ENCODE measurements at places on chromosomes 7 and 10. TPM values are rescaled to one million over a fixed set of nuclear protein-coding genes. Genes with fewer than 3 reads are reported as not detected.

The ANXA8L1 gene
- not detected for total RNA-seq

The MOGAT3 gene
- not detected for total RNA-seq

The RADIL gene
- total RNA-seq = 0.24 TPM

The ALDH18A1 gene
- total RNA-seq = 72.3 TPM

The IGFBP1 gene
- total RNA-seq = not detected

The COX19 gene
- total RNA-seq = 45.7 TPM

The GPAM gene
- total RNA-seq = 13.0 TPM

The PPRC1 gene
- total RNA-seq = 77.2 TPM

The SFTPD gene
- total RNA-seq = not detected

The KIAA1217 gene
- total RNA-seq = not detected

The H2AZ2 gene
- total RNA-seq = 291 TPM

The LIPK gene
- not detected for total RNA-seq

The TAS2R3 gene
- total RNA-seq = 2.4 TPM

The CDHR1 gene
- not detected for total RNA-seq

The COL1A2 gene
- not detected for total RNA-seq

The UFSP1 gene
- 3.8 TPM for total RNA-seq

The CYP17A1 gene
- total RNA-seq = not detected

The ELOVL3 gene
- total RNA-seq = not detected

The ZNF775 gene
- 6.5 TPM for total RNA-seq

The FKBP9 gene
- total RNA-seq = 1.1 TPM

The DBNL gene
- 137 TPM for total RNA-seq
